ENCODE measurements at places on chromosomes 16 and 17.

- no peak for DNase-seq
Observed at GRCh38 chr16:23549938-23550337, 7.2 kb downstream of the EARS2 start.

DNA sequence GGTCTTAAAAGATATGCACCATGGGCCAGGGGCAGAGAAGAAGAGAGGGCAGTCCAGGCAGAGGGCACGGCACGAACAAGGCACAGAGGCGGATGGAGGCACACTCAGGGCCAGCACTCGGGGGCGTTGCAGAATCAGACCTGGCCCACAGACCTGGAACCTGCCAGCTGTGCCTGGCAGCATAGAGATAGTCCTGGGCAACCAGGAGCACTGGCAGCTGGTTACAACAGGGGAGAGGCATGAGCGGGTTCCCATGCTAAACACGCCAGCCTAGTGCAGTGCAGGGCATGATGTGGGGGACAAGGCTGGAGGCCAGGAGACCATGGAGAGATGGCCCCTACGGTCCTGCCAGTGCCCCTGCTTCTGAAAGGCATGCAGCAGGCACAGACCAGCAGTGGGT is 56.9 kb upstream of the RBFOX3 start:
- no peak for DNase-seq

DNA sequence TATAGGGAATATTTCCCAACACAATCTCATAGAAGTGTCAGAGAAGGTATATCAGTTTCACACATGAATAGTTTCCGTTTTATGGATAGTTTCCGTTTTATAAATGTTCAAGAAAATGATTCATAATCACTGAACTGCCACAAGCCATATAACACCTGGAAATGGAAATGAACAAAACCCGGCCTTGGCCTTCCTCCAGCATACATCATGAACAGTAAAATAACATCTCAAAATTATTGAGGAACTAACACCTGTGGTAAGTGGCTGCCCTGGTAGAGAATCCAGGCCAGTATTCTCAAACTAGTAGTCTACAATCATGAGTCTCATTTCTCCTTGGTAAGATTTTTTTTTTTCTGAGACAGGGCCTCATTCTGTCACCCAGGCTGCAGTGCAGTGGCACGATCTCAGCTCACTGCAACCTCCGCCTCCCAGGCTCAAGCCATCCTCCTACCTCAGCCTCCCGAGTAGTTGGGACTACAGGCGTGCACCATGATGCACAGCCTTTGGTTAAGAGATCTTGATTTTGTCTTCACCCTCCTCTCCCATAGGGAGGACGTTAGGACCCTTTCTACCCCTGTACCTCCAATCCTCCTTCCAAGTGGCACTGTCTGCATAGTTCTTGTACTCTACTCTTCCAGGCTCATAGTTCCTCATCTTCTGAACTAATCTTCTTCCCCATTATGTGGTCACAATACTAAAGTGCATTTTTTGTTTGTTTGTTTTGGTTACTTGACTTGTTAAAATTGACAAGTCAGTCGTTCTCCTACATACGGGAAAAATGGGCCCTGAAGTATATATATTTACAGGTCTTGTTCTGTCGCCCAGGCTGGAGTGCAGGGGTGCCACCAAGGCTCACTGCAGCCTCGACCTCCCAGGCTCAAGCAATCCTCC is 15.0 kb upstream of the RGS9 start:
- DNase-seq = no peak

DNA sequence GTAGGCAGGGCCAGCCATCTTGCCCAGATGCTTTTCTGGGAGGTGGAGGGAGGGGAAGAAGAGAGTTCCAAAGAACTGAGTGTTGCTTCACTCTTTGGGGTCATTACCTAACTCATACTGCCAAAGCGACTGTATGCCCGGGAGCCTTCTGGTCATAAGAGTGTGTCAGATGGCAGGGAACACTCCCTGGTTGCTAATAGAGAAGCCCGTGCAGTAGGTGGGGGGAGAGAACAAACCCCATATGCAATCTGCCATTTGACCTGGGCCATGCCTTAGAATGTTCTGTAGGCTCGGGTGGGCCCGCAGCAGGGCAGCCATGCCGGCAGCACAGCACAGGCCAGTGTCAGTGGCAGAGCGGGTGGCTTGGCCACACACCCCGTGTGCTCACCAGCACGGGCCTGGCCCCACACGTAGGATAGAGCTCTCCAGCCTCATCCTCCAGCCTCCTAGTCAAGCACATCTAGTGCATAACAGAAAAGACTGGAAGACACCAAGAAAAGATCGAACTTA is 120.5 kb downstream of the SOCS1 start:
- no peak for DNase-seq

DNA sequence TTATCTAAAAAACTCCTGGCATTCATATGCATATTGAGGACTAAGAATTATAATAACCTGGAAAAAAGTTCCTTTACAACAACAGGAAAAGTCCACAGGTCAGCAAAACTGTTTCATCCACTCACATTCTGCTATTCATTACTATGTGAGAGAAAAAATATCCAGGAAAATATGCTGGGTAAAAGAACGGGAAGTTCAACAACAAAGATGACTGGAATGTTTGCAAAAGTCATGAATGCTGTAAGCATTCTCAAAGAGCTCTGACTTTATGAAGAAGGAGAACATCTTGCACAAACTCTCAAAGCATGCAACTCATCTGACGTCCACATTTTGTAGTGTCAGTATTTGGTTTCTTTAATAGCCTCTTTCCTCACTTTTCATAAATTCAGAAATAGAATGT is 56.9 kb upstream of the ALDH3A1 start:
- DNase-seq = no peak

GRCh38 chr16:81733295-81733694 is 45.8 kb upstream of the PLCG2 start:
- DNase-seq = no peak

GRCh38 chr16:75647112-75647491 is 363 bp downstream of the KARS1 start:
- no peak for DNase-seq

DNA sequence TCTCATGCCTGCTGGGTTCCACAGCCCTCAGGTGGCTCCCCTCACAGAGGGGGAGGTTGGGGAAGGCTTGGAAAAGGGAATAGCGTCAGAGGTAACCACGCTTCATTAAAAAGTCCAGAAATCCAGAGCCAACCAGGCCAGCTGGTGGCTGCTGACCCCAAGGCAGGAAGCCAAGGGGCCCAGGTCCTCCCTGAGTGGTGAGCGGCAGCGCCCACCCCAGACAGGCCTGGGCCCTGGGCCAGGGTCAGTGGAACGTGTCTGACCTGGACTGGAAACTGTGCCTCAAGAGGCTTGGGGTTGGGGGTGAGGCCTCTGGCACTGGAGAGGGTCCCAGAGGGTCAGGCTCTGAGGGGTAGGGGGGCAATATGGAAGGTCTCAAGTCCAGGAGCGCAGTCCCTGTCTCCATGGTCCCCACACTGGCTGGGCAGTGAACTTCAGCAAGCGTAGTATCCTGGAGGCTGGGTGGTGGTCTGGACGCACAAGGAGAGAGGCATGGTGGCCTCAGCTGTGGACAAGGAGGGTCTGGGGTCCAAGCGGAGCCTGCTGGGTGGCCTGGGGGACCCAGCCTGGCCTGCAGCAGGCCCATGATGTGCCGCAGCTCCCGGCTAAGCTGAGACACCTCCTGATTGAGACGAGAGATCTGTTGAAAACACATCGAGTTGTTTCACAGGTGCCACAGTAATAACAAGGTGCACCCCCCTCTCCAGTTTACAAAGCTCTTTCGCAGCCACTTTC is 5.2 kb upstream of the RAB5C start:
- no peak for DNase-seq

DNA sequence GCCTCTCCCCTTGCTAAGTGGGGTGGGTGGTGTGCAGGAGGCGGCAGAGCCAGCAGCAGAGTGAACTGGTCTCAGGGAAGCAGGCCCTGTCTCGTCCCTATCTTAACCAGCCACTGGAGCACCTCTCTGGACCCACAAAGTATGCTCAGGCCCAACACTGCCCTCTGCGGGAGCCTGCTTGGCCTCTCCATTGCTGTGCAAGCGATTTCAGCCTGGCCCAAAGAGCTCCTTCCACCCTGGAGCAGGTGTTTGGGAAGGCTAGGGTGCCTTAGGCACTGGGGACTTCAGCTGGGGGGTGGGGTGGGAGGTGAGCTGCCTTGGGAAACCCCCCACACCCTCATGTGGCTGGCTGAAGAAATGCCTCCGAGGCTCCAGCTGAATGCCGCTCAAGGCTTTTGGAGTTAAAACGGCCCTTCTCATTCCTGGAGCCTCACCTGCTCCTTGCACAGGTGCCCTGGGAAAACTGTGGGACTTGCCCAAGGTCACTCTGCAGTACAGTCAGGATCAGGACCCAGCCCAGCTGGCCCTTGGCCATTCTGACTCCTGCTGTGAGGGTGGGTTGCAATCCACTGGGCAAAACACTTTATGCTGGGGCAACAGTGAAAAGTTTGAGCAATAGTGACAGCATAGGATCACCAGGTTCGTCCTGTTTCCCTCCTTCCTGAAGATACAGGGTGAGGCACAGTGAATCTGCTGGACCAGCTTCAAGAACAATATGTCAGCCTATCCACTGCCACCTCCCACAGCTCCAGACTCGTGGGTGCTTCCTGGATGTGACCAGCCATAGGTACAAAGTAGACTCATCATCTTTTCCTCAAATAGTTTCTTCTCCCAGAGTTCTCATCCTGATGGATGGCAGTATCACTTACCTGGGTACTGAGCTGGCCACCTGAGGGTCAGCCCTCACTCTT is 5.9 kb upstream of the UBE2O start:
- no peak for DNase-seq

DNA sequence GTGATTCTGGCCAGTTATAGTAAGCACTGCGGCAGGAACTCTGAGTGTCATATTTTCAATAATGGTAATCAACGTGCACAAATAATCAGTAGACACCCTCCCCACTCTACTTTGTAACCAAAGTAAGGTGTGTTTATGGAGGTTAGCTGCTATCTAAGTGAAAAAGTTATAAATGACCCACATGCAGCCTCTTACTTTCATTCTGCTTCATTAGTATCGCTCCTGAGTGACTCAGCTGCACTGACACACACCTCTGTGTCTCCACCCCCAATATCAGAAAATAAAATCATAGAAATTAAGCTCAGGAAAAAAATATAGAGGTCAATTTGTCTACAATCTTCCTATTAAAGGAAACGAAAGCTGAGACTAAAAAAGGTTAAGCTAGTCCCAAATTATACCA is 64.1 kb upstream of the TRAP1 start:
- DNase-seq = no peak

GRCh38 chr17:78628547-78629435 is 51.6 kb upstream of the DNAH17 start:
- no peak for DNase-seq

GRCh38 chr17:75749545-75750389 is 15.2 kb downstream of the GALK1 start:
- peak; percentile 80 for DNase-seq

DNA sequence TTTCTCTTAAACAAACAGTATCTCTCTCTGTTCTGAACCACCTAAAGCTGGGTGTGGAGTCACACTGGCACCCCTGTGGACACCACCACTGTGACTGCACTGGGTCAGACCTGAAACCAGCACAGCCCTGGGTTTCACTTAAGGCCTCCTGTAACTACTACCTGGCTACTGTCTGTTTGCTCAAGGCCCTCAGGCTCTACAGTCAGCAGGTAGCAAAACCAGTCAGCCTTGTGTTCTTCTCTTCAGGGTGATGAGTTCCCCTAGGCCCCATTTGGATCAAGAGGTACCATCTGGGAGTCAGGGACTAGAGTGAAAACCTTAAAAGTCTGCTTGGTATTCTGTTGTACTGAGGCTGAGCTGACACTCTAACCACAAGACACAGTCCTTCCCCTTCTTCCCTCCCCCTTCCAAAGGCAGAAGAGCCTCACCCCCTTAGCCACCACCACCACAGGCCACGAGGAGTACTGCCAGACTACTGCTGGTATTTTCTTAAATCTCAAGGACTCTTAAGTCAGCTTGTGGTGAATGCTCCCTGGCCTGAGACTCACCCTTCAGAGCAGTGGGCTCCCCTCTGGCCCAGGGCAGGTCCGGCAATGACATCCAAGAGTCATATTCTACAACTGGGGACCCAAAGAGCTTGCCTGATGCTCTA is 153.2 kb upstream of the MON1B start:
- no peak for DNase-seq

Data from stimulated activated CD8-positive, alpha-beta memory T cell treated with anti-CD3 and anti-CD28 coated beads, Interleukin-7, amount 100 ng/mL, for 1 hour (primary cell).